ENCODE measurements at places on chromosomes 4 and X. TPM values are rescaled to one million over a fixed set of nuclear protein-coding genes. Genes with fewer than 3 reads are reported as not detected.
A peak's percentile ranks its signal among the peaks of the same experiment; 100 is the strongest.

DNA sequence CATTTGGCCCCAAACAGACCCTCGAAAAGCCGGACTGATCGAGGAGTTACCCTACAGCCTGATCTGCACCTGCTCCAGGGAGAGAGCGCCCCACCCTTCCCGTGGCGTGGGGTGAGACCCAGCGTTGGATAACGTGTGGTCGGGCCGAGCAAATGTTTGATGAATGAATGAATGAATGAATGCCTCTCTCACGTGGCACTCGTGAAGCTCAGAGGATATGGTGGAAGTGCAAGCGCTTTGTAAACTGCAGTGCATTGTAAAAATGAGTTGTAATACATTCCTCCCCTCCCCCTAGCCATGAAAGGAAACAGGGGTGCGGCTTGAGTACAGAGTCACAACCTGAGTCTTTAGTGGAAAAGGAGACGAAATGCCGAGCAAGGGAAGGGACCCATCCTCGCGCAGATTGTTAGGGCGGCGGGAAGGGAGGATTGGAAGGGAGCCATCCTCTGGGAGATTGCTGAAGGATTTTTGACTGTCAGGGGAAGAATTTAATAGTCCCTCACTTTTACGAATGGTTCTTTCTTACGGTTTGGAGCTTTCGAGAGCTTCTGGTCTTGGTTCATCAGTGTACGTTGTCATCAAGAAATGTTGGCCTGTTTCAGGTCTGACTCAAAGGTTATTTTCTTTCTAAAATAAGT lies 772 bp upstream of the FBXW7 start:
- DNase-seq: peak; percentile 65

GRCh38 chrX:145002771-145003170 lies 244.5 kb upstream of the SPANXN1 start:
- no peak for DNase-seq

- DNase-seq: no peak
Measured at GRCh38 chrX:97065066-97065465, 181.4 kb downstream of the RPA4 start.

DNA sequence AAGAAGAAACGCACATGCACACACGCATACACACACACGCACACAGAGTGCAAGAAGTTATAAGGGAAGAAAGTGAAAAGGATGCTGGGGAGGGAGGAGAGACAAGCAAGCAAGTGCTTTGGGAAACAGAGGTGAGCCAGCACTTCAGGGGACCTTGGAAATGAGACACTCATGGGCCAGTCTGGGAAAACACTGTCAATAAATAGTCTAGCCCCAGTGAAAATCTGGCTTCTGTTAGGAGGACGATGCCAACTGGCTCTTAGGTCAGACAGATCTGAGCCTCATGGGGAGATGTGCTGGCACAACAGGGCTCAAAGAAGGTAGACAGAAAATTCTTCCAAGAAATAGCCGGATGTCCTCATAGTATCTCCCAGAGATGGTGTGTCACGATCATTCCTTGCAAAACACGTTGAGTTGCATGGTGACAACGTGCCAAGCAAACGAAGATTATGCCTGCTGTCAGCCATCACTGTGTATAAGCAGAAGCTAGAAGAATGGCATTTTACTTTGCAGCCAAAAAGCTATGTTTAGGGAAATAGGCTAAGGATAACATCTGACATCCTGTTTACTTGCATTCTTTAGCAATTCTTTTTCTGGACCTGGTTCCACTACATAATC lies 557 bp upstream of the ARHGEF6 start:
- peak; percentile 53 for DNase-seq

GRCh38 chr4:151291485-151291884 lies 14.5 kb downstream of the PRSS48 start:
- DNase-seq: no peak

The KLB gene
- under 0.01 TPM for total RNA-seq

The XK gene
- 3.7 TPM for total RNA-seq

GRCh38 chr4:8272472-8273428 lies 3.2 kb downstream of the HTRA3 start:
- peak; percentile 64 for DNase-seq

The LAGE3 gene
- total RNA-seq: 16.2 TPM

GRCh38 chr4:47837094-47837907 lies 566 bp downstream of the CORIN start:
- DNase-seq: peak; percentile 34

The APBB2 gene
- total RNA-seq: 50.6 TPM

DNA sequence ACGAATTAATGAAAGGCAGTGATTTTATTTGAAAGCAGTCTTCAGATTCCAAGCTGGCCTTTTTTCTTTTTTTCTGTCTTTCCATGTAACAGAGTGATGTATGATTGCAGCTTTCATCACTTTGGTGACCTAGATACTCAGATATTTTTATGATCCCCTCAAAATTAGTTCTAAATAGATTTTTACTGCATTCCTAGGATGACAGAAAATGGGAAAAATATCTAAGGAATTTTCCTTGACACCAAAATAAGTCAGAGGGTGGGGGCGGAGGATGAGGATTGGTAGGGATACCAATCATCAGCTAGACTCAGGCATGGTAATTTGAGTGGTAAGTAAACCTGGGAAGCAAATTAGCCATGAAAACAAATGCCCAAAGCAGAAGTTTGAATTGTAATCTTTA lies 11.9 kb upstream of the HMGB2 start:
- peak; percentile 14 for DNase-seq

DNA sequence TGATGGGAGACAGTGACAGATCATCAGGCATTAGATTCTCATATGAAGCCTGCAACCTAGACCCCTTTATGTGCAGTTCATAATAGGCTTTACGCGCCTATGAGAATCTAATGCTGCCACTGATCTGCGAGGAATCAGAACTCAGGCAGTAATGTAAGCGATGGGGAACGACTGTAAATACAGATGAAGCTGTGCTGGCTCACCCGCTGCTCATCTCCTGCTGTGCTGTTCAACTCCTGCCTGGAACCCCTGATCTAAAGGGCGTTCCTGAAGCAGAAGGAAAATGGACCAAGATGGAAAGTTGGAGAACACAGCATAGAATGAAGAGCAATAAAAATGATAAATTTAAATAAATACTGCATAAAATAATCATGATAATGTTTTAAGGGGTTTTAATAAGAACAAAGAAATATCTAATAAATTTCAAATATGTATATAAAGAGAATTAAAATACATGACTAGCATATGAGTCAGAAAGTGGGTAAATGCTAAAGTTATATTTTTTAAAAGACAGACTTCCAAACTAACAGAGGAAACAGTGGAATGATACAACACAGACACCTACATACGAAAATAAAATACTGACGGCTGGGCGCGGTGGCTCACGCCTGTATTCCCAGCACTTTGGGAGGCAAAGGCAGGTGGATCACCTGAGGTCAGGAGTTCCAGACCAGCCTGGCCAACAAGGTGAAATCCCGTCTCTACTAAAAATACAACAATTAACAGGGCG lies 59.2 kb downstream of the RBM47 start:
- DNase-seq: no peak

GRCh38 chr4:40957281-40957680 lies 207.5 kb downstream of the NSUN7 start:
- DNase-seq: no peak

The GRIA3 gene
- 2.2 TPM for total RNA-seq

The EVC2 gene
- 6.3 TPM for total RNA-seq

The ERVMER34-1 gene
- total RNA-seq: 0.35 TPM

DNA sequence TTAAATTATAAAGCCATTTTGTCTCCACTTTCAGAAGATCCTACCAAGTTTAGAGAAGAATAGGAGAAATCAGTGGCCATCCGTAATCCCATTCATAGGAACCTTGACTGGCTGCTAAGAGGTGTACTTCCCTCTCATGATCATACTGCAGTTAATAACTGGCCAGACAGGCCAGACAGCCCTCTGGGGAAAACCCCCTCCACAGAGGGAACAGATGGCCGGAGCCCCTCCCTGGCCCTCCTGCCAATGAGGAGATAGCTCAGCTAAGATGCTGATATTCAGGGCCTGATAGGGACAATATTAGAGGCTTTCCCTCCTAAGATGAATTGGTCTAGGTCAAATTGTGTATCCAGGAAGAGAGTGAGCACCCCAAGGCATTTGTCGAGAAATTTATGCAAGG lies 200.0 kb upstream of the MAOA start:
- DNase-seq: peak; percentile 0

- no peak for DNase-seq
Measured at GRCh38 chrX:40253771-40254170, 156.0 kb upstream of the BCOR start.

DNA sequence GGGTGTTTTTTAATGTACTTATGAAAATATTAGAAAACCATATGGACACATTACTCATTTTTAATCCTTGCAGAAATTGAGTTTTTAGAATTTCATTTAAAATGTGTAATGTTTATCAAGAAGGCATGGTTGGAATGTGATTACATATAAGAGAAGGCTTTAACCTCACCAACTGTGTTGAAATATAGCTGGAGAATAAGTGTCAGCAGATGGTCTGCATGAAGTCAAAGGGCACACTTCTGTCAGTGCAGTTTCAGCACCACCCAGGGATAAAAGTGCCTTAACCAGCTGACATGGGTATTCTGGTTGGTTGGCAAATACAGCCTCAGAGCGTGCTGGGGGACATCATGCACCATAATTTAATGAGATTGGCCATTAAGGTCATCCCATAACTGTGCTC lies 21.2 kb upstream of the ANTXR2 start:
- DNase-seq: no peak

DNA sequence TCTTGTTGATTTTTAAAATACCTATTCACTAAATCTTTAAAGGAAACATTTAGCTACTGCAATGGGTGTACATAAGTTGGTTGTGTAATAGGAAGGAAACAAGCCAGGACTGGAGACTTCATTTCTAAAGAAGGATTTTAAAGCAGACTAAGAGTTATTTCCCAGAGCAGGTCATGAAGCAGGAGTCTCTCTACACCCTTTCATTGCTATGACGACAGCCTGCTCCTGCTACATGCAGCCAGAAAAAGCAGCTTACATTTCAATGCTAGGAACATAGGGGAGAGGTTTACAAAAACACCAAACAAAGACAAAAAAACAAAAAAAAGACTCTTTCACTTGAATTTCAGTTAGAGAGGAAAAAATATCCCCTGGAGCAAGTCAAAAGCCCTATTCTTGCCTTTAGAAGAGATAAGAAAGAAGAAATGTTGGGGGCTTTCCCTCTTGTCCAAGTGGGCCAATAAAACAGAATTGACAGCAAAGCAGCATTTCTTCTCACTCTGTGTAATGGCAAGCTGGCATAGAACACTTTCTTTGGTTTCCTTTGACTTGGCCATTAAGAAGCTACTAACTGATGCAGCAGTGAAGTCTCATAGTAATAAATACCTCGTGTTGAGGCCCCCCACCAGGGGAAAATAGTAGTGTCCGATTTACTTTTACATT lies 3.4 kb downstream of the SPARCL1 start:
- peak; percentile 91 for DNase-seq

The S100G gene
- total RNA-seq: not detected

GRCh38 chr4:1683736-1684505 lies at the start of gene FAM53A:
TSS of gene FAM53A (minus strand) at chr4:1684313. CDS start at chr4:1668741, 15,572 bp downstream.
- peak; percentile 93 for DNase-seq

DNA sequence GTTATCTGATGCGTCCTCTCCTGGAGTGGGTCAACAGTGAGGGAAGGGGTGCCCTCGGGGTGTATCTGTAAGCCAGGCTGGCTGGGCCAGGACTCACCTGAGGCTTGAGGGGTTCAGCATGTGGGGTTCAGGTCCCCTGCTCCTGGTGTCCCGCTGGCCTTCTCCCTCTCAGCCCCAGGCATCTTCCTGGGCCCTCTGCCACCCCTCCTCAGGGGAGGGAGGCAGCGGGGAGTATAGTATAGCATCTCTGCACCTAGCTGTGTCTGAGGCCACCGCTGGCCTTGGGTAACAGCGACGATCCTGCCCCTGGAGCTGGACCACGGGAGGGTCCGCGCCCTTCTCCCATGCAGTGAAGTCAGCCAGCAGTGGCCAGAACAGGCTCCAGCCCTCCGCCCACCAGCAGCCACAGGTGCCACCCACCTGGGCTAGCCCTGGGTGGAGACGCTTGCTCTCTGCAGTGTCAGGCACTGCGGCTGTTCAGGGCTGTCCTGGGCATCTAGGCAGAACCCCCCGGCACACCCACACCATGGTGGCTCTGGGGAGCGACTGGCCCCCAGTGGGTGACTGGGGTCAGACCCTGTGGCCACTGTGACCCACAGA lies 110.7 kb upstream of the NKX1-1 start:
- DNase-seq: no peak

The VCX3A gene
- total RNA-seq: not detected

The GUCY1A1 gene
- 16.4 TPM for total RNA-seq

The REELD1 gene
- not detected for total RNA-seq

DNA sequence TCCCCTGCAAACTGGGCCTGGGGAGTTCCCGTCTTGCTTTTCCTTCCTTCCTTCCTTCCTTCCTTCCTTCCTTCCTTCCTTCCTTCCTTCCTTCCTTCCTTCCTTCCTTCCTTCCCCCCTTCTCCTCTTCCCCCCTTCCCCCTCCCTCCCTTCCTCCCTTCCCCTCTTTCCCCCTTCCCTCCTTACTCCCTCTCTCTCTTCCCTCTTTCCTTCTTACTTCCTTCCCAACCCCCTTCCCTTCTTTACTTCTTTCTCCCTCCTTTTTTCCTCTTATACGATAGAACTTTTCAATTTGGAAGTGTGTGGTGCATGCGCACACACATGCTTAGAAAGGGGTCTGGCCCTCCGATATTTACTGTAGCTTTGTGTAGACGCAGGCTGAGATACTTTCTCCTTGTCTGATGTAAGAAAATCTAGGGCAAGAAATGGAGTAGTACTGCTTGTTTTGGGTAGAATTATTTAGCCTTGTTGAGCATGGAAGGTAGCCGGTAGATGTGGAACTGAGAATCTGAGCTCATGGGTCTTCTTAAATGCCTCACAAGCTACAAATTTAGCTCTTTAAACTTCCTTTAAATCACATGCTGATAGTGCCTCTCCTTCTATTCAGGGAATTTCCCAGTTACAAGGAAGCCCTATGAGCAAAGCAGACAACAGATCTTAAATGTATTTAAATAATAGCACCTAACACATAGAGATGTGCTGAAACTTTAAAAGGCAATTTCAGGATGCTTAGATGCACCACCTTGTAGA lies 189.6 kb downstream of the GPAT3 start:
- peak; percentile 30 for DNase-seq

GRCh38 chr4:125801373-125801772 lies 486.6 kb downstream of the FAT4 start:
- DNase-seq: no peak

Data from muscle of leg (tissue), 16 donors.